Stimulated activated CD4-positive, alpha-beta T cell treated with anti-CD3 and anti-CD28 coated beads, TNF-alpha, amount 100 ng/mL, for 48 hours (primary cell): ENCODE measurements at places on chromosomes 4 and X.

DNA sequence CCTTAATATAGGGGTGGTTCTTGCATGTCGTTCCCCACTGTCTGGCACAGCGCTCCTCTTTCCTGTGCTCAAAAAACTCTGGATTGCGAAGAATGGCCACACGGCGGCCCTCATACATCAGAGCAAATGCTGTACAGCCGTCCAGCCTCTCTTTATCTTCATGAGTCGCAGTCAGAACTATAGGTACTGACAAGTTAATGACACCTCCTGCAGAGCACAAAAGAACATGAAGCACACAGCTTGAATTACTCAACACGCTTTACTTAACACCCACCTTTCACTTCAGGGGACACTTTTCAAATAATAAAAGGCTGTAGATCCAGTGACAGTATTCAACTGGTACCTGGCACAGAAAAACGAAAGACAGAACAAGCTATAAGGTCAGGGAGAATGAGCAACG lies 65.3 kb downstream of the PAPSS1 start:
- DNase-seq = no peak

DNA sequence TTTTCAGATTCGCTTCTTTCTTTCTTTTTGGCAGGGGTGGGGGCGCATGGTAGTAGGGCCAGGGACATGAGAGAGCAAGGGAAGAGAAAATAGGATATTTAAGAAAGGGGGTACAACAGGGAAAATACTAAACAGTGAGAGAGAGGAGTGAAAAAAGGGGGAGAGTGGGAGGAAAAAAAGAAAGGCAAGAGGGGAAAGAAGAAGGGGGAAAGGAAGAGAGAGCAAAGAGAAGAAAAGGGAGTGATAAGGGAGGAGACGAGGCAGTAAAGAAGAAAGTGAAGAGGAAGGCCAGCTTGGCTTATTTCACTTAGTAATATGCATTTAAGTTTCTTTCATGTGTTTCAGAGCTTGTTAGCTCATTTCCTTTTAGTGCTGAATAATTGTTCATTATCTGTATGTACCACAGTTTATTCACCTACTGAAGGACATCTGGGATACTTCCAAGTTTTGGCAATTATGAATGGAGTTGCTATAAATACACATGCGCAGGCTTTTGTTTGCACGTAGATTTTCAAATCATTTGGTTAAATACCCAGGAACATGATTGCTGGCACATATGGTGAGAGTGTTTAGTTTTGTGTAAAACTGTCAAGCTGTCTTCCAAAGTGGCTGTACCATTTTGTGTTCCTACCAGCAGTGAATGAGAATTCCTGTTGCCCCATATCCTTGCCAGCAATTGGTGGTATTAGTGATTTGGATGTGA lies 37.3 kb downstream of the CASP6 start:
- no peak for DNase-seq

DNA sequence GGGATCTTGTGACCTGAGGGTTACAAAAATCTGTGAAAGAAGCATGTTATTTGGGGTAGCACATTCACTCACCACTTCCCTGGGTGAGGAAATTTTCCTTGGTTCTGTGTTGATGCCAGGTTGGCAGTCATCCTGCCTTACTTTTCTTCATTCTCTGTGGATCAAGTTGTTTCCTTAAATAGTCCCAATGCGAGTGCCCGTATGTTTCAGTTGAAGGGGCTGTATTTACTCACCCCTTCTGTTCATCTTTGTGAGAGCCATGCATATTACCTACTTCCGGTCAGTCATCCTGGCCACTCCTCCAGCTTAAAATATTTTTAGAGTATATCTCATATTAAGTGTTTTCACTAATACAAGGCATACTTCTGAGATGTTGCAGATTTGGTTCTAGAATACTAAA lies 2.6 kb upstream of the UGT2B7 start:
- no peak for DNase-seq

GRCh38 chrX:46788902-46789301 lies 30.0 kb upstream of the SLC9A7 start:
- no peak for DNase-seq

GRCh38 chr4:86058621-86059020 lies 301.2 kb downstream of the MAPK10 start:
- DNase-seq = no peak

- DNase-seq = no peak
Measured at GRCh38 chr4:142248946-142249345, 597.2 kb downstream of the INPP4B start.

DNA sequence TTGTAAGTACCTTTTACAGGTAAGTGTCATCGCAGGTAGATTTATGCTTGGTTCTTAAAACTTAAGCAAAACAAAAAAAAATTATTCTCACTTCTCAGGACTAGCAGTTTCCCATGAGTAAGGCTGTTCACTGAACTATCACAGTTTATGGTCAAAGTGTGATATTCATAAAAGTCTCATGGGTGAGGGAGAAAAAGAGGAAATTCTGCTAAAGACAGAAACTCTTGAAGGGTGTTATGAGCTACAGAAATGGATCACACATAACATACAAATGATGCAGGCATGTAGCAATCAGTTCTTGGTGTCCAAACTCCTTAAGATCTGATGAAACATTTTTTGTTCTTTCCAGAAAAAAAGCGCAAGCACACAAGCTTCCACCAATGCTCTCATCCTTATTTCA lies 8.5 kb downstream of the RAB9A start:
- DNase-seq = no peak

GRCh38 chrX:40975951-40976350 lies 109.3 kb upstream of the USP9X start:
- no peak for DNase-seq

- no peak for DNase-seq
Measured at GRCh38 chrX:8126092-8126491, 45.0 kb downstream of the VCX2 start.

DNA sequence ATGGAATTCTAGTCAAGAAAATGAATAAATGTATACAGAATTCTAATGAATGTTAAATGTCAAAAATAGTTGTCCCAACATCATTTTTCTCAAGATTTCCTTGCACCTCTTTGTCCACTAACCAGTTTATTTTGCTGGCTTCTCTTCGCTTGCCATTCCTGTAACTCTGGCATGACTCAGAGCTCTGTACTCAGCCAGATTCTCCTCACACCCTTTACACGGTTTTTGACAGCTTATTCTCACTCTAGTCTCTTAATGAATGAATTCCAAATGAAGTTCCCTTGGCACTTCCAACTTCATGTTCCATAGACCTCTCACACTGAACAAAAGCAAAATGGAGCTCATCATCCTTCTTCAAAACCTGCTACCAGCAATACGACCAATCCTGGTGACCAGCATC lies 419.3 kb upstream of the SLIT2 start:
- DNase-seq = no peak

- no peak for DNase-seq
Measured at GRCh38 chr4:124738994-124739393, 26.5 kb upstream of the ANKRD50 start.

DNA sequence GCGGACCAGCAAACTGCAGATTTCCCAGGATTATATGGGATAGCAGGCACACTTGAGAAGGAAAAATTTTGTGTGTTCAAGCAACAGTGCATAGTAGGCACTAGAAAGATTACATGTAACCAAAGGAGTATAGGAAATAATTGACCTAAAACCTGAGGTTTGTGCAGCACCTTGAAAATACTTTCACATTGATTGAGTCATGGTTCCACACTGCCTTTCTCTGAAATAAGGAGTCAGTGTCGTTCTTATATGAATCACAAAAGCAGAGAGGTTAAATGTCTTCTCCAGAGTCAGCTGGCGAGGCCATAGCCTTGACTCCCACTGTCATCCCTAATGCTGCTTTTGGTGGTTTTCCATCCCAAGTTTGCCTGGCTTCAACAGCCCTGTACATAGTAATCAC lies 138.9 kb downstream of the SOWAHB start:
- DNase-seq = no peak

DNA sequence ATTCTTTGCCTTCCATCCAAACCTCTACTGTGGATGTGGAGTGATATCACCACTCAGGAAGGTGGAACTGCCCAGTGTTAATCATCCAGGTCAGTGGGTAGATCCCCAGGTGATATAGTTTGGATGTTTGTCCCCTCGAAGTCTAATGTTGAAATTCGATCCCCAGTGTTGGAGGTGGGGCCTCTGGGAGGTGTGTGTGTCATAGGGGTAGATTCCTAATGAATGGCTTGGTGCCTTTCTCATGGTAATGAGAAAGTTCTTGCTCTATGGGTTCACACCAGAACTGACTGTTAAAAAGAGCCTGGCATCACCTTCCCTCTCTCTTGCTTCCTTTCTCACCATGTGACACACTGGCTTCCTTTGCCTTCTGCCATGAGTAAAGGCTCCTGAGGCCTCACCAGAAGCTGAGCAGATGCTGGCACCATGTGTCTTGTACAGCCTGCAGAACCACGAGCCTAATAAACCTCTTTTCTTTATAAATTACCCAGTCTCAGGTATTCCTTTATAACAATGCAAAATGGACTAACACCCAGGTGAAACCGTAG lies 6.8 kb upstream of the SOWAHB start:
- no peak for DNase-seq

DNA sequence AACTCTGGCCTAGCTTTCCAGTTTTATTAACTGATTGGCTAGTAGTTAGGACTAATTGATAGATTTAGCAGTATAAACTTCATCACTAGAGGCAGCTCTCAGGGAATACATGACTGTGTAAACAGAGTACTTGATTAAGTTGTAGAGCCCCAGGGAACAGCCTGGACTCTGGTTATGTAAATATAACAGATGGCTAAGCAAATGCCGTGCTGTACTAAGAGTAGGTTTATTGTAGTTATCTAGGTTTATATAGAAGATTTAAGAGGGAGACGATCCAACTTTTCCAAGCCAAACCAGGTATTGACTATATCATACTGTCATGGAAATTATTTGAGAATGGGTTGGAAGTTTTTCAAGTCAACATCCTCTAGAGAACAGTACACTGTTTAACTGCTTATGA lies 463.4 kb upstream of the GRID2 start:
- DNase-seq = no peak

- DNase-seq = no peak
Measured at GRCh38 chrX:24494647-24495075, 29.6 kb downstream of the PDK3 start.

GRCh38 chrX:40145923-40146261 lies 48.1 kb upstream of the BCOR start:
- no peak for DNase-seq

GRCh38 chr4:151659601-151660364 lies 101.0 kb downstream of the GATB start:
- no peak for DNase-seq

- DNase-seq = no peak
Measured at GRCh38 chr4:185017964-185018772, at the start of gene HELT. Gene HELT (plus strand): TSS chr4:185018490. CDS start chr4:185018929, 439 bp downstream.

GRCh38 chrX:68868902-68869800 lies 40.3 kb downstream of the EFNB1 start:
- no peak for DNase-seq

- DNase-seq = no peak
Measured at GRCh38 chr4:183434264-183434663, 10.2 kb upstream of the CDKN2AIP start.

DNA sequence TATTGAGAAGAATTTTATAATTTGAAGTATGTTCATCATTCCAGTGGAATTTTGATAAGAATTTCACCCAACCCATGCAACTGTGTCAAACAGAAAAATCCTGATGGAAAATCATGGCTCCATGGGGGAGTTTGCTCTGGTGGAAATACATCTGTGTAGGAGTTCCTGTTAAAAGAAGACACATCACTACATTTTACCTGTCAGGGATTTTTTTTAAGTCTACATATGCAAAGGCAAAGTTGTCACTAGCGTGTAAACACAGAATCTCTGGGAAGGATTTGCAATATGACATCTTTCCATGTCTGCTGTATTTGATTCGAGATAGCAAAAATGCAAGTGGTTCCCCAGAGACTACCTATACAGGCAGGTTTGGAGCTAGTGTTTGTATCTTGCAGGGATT lies 581.0 kb downstream of the KCNIP4 start:
- DNase-seq = no peak

DNA sequence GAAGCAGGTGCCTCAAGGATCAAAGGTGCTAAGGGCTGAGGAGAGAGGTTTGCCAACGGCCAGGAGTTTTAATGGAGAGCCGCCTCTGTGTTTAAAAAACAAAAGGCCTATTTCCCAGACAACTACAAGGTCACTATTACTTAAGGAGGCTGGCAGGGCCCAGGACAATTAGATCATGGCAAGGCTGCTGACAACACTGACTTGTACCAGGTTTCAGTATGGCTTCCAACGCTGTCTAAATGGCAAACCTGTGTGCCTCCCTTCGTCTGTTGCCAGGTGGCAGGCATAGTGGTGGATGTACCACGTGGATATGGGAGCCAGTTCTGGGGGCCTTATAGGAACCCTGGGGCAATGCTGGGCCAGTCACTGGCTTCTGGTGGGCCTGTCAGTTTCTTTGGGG lies 41.0 kb downstream of the NSG1 start:
- DNase-seq = no peak

- no peak for DNase-seq
Measured at GRCh38 chr4:177147668-177148067, 162.0 kb upstream of the NEIL3 start.

GRCh38 chr4:47891928-47892327 lies 22.5 kb downstream of the NFXL1 start:
- DNase-seq = no peak

DNA sequence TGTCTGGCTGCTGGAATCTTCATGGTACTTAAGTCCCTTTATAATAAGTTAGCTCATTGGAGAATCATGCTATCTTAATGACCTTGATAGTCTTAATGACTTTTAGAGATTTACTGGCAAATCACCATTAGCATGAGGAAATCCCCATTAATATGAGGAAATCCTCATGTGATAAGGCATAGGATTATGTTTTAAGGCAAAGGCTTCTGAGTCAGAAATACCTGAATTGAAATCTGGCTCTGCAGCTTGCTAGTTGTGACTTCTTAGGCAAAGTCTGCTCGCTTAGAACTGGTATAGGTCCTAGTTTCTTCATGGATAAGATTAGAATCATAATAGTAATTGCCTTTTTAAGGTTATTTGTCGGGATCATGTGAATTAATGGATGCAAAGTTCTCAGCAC lies 190.2 kb upstream of the BANK1 start:
- DNase-seq = no peak

- no peak for DNase-seq
Measured at GRCh38 chr4:7956934-7957656, 17.4 kb upstream of the AFAP1 start.

DNA sequence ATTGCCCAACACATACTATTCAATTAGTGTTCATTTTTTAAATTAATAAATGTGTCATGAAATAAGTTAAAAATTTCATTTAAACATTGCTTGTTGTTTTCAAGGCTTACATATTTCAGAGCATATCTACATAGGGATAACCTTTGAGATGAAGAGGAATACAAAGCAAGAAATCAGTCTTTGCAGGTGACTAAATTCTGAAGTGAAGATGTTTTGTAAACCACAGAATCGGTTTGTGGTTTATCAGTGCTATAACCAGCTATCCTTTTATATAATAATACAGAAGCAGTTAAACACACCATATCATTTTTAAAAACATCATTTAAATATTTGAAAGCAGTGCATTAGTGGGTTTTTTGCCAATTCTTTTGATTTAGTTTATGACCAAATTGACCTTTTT lies 26.9 kb downstream of the FAM241A start:
- no peak for DNase-seq
